CD4-positive, alpha-beta T cell (primary cell): ENCODE measurements at places on chromosomes 16 and 17.

DNA sequence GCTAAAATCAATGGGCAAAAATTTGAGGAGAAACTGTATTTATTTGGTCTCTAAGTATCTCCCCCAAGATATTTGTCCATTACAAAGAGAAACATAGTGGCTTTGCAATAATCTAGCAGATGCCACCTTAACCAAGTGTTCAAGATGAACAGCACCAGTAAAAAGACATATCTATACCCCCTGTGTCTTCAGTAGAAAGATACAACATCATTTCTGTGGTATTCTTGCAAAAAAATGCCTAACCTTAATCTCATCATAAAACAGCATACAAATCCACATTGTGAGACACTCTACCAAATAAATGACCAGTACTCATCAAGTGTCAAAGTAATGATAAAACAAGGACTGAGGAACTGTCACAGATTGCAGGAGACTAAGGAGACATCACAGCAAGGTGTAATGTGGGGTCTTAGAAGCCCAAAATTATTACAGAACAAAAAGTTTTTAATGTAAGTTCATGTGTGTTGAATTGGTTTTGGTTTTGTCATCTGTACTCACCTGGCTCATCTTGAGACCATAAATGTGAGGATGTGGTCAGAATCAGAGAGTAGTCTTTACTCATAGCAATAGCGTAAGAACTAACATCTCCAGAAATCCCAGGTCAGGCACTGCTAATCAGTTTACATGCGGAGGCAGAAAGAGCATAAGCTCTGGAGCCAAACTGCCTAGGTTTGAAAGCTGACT, 77.2 kb downstream of the AATF start:
- DNase-seq: no peak

GRCh38 chr16:85390511-85391174, 222.5 kb upstream of the GSE1 start:
- DNase-seq: no peak

DNA sequence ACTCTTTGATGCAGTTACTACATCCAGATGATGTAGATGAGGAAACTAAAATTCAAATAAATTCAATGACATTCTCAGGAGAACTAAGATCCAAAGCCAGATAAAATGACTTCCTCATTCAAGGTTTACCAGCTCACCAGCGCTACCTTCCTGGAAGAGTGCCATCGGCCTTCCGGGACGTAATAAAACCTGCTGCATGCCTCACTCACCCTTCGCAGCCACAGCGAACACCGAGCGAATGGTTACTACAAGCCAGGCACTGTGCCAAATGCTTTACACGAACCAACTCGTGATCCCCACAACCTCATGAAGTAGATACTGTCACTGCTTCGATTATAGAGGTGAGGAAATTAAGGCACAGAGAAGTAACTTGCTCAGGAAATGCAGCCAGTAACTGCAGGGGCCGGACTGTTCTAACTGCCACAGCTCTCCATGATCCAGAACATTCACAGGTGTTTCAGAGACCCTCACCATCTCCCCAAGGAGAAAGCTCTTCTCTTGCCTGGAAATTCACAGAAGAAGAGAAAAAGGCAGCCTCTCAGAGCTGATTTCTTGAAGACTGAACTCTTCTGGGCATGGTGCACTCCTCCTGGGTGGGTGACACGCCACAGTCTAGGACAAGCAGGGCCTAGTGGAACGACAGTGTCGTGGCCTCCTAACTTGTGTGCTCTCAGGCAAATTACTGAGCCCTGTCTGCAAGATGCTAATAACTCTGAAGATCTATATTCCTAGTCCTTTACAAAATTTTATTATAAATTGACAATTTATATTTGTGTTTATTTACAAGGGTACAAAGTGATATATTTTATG, 46.8 kb downstream of the HIC1 start:
- peak; percentile 56 for DNase-seq

DNA sequence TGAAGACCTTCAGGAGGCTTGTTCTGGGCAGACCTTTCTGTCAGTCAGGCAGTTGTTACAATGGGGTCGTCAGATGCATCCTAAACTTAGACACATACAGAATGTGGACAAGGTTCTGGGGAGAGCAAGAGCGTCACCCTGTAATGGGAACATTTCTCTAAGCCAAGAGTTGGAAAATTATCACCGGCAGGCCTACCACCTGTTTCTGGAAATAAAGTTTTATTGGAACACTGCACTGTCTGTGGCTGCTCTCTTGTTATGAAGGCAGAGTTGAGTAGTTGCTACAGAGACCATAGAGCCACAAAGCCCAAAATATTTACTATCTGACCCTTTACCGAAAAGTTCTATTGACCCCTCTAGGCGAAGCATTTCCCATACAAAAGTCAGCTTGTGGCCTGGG, 106.2 kb downstream of the CPPED1 start:
- no peak for DNase-seq

GRCh38 chr16:6122401-6122800, 1024.8 kb upstream of the EEF2KMT start:
- DNase-seq: no peak

DNA sequence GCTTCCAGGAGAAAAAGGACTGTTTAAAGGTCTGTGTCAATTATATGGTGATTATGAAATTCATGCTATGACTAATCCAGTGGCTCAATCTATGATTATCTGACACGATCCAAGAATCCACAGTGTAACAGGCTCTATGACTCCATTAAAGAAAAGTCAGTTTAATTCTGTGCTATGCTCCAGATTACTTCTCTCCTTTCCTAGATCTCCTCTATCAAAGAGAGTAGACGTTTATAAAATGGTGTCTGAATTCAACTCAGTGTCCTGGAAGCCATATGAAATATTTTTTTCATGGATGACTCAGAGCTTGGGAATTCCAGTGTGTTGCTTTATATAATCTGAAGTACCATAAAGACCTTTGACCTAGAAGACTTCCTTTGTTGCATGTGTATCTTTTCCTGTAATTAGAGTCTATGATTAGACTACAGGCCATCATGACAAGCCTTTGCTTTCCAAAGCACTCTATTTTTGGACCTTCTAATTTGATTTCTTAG, 27.0 kb upstream of the NF1 start:
- no peak for DNase-seq

DNA sequence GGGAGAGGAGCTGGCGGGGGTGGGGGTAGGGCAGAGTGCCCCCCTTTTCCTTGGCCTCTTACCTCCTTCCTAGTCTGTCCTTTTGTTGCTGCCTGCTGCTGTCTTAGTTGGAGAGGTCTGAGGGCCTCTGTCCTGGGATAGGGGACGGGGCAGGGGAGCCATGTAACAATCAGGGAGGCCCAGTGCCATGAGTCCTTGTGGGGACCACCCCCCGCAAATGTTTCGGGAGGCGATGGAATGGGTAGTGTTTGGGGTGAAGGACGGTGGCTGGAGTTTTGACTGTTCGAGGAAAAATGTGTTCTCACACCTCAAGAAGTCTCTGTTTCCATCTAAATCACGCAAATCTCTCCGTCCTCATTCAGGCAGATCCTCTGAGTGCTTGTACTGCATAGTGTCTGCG, 99.0 kb downstream of the OR1D5 start:
- no peak for DNase-seq

GRCh38 chr17:34398990-34399389, 36.0 kb upstream of the CCL1 start:
- DNase-seq: no peak

DNA sequence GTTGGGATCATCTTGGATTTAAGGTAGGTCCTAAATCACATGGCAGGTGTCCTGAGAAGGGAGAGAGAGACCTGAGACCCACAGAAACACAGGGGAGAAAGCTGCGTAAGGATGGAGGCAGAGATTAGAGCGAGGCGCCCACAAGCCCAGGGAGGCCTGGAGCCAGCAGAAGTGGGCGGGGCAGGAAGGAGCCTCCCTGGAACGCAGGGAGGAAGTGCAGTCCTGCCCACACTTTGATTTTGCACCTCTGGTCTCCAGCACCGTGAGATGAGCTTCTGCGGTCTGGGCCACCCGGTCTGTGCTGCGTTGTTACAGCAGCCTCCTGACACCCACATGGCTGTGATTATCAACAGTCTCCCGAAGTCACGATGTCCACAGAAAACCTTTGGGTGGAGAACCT, 6.4 kb downstream of the DNASE1L2 start:
- DNase-seq: no peak

- no peak for DNase-seq
Measured at GRCh38 chr17:28391401-28391800, 14.6 kb downstream of the SLC46A1 start.

DNA sequence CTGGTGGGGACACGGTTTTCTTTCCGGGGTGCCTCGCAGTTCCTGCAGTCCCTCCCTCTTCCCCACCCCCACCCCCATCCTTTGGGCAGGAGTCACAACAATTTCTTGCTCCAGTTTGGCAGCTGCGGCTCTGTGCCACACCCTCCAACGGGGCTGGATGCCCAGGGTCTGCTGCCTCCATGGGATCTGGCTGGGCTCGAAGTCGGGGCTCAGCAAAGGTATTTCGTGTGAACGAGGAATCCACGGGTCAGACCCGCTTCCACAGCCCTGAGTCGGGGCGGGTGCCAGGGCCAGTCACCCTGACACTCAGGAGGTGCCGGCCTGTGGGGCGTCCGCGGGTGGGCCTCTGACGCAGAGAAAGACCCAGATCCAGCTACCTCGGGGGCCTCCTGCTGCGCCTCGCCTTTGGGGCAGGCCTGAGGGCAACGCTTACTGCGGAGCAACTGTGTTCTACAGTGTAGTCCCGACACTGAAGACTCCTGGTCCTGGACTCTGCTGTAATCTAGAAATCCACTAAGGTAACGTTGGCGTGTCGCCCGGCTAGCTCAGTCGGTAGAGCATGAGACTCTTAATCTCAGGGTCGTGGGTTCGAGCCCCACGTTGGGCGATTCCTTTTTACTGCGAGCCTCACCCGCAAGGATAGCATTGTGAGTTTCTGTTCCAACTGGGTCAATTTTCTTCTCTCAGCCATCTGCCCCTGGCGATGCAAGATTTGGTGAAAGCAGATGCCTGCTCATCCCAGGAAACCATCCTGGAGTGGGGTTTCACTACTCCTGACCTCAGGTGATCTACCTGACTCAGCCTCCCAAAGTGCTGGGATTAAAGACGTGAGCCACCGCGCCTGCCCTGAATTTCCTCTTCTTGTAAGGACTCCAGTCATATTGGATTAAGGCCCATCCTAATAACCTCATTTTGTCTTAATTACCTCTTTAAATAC, 12.6 kb upstream of the OR1F1 start:
- DNase-seq: no peak

DNA sequence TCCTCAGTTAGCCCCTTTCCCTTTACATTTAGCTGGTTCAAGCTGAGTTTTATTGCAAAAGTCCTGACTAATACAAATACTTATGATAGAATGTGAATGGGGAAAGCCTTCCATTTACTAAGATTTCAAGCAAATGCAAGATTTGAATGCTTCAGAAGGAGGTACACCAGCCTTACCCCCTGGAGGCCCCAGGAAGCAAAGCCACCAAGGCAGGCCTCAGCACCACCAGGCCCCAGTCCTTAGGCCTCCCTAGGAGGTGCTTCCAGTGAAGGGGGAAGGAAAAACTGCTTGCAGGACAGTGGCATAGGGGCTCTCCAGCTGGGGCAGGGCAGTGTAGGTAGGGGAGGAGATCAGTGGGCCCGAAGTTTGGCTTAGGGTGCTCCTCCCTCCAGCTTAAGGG, 7.3 kb upstream of the PRPSAP2 start:
- no peak for DNase-seq

GRCh38 chr17:81386646-81387099, 8.6 kb upstream of the BAHCC1 start:
- no peak for DNase-seq

DNA sequence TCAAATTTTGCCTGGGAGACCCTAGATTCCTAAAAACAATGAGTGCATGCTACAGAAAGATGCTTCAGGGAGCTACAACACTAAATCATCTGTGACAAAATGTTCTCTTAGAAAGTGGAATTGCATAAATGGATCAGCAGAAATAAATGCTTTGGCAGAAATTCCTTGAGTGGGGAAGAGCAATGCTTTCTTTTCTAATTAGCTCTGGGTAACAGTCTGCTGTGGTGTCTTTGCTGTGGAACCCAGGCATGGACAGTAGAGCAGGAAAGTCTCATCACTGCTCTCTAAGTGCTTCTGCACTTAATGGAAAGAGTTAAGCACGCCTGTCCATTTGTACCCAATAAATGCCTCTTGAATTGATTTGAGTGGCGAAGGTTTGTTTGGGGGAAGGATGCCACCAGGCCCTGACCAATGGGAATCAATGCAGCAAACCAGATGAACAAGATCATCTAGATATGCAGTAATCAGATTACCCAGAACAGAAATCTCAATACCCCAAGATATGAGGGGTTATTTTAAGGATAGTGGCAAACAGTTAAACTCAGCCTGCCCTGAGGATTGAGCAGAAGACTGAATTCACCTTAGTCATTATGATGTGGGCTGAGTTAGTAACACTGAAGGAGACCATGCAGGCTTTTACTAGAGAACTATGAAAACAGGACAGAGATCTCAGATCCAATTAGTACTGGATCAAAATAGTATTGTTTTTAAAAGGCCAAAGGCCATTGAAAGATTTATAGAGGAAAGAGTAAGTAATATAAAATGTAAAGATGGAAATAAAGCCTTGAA, 13.6 kb downstream of the HLF start:
- no peak for DNase-seq

DNA sequence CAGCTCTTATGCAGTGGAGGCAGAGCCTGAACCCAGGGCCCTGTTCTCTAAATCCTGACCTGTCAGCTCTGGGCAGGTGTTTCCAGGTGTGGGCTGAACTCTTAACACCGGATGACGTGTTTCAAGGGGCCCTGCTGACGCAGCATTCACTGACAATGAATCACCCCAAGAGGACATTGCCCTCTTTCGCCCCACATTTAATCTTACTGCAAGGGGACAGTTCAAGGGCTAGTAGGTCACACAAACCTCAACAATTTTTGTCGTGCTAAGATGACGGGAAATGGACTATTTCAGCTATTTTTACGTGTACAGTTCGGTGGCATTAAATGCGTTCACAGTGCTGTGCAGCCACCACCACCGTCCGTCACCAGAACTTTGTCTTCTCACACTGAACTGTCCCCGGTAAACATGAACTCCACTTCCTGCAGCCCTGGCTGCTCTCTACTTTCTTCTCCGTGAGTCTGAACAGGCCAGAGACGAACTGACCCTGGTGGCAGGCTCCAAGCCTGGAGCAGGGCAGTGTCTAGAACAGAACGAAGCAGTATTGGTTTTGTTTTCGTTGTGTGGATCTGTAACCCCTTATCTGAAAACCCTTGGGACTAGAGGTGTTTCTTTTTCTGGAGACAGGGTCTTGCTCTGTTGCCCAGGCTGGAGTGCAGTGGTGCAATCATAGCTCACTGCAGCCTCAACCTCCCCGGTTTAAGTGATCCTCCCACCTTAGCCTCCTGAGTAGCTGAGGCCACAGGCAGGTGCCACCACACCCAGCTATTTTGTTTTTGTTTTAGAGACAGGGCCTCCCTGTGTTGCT, 88.4 kb upstream of the CIBAR2 start:
- DNase-seq: no peak

GRCh38 chr17:39716879-39717536, 13.3 kb downstream of the MIEN1 start:
- no peak for DNase-seq

GRCh38 chr16:12318661-12319427, 342.3 kb downstream of the SNX29 start:
- DNase-seq: no peak
